ENCODE measurements at places on chromosomes 6 and 20.

GRCh38 chr6:154805288-154805911, 72.2 kb downstream of the SCAF8 start:
- H3K36me3 ChIP-seq, result peaks cover 18% of the 10 kb centered on the region
- DNase-seq, result no peak
- no peak overlapping the region for H3K27ac ChIP-seq
- no peak overlapping the region for H3K4me3 ChIP-seq
- H3K4me1 ChIP-seq, result peaks cover 12% of the 10 kb centered on the region

DNA sequence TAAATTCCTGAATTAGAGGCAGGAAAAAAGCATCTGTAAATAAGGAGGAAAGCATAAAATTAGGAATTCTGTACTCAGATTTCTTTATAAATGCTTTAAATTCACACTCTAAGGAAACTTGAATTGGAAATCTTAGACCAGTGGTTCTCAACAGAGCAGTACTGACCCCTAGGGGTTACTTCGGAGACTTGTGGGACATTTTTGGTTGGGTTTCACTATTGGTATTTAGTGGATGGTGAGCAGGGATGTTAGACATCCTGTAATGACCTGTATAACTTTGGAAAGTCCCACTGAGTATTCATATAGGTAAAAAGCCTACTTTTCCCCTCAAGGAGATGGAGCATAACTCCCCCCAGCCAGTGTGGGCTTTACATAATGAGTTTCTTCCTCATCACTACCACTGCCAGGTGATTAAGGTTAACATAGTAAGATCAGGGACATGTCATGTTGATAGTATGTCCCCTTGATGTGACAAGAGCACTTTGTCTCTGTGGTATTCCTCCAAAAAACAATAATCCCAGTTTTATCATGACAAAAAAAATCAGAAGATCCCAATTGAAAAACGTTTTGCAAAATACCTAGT, 31.0 kb downstream of the GLO1 start:
- H3K4me1 ChIP-seq, result no peaks in the 10 kb centered on the region
- DNase-seq, result no peak
- no peak overlapping the region for H3K4me3 ChIP-seq
- H3K27me3 ChIP-seq, result no peaks in the 10 kb centered on the region
- H3K27ac ChIP-seq, result no peak overlapping the region

- DNase-seq, result no peak
- H3K4me3 ChIP-seq, result no peak overlapping the region
- H3K27me3 ChIP-seq, result no peaks in the 10 kb centered on the region
- no peaks in the 10 kb centered on the region for H3K36me3 ChIP-seq
- no peak overlapping the region for H3K27ac ChIP-seq
Observed at GRCh38 chr6:150408842-150409241, 40.0 kb downstream of the IYD start.

- H3K36me3 ChIP-seq, result no peaks in the 10 kb centered on the region
- peak overlapping the region; percentile 92 for H3K27ac ChIP-seq
- H3K27me3 ChIP-seq, result no peaks in the 10 kb centered on the region
- no peak for DNase-seq
- H3K4me3 ChIP-seq, result peak overlapping the region; percentile 87
- peaks cover 30% of the 10 kb centered on the region for H3K4me1 ChIP-seq
Observed at GRCh38 chr6:34696189-34696738, 303 bp downstream of the ILRUN start.

GRCh38 chr6:39493174-39493573, 170.7 kb upstream of the KCNK16 start:
- H3K4me3 ChIP-seq, result no peak overlapping the region
- no peaks in the 10 kb centered on the region for H3K27me3 ChIP-seq
- no peak overlapping the region for H3K27ac ChIP-seq
- no peak for DNase-seq
- H3K4me1 ChIP-seq, result peaks cover 22% of the 10 kb centered on the region

- H3K27ac ChIP-seq, result no peak overlapping the region
- H3K4me3 ChIP-seq, result no peak overlapping the region
- DNase-seq, result no peak
Observed at GRCh38 chr20:32007787-32008616, 2.2 kb upstream of the CCM2L start.

DNA sequence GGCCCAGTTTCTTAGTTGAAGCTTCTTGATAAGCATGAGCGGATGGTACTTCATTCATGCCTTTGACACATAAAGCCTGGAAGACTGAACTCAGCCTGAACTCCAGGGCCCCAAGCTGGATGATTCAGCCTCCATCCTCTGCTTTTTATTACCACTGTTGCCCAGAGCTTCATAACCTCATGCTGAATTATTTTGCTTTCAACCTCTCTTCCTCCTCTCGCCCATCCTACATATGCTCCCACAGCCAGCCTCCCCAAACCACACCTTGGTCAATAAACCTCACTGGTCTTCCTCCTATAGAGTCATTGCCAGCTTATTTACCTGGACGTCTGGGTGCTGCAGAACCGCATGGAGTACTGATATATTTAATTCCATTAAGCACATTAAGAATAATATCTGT, 59.4 kb downstream of the SLC35B3 start:
- no peaks in the 10 kb centered on the region for H3K4me1 ChIP-seq
- no peak for DNase-seq
- H3K27ac ChIP-seq, result no peak overlapping the region
- no peaks in the 10 kb centered on the region for H3K36me3 ChIP-seq
- H3K27me3 ChIP-seq, result no peaks in the 10 kb centered on the region

DNA sequence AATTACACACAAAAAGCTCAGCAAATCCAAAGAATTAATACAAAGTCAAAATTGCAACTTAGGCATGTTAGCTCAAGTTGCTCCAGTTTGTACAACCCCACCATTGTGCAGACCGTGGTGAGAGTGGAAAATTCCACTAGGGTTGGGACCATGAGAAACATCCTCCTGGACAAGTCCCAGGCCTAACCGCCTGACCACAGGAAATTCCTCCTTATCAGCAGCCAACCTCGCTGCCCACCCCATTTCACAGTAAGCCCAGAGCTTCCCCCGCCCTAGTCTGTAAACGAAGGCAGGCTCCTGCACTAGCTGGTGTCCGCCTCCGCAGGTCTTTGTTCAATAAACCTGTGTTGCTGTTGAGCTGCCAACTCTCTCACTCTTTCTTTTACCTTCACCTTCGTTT, 1023.3 kb downstream of the EYS start:
- DNase-seq, result no peak
- no peaks in the 10 kb centered on the region for H3K36me3 ChIP-seq
- no peak overlapping the region for H3K27ac ChIP-seq
- no peaks in the 10 kb centered on the region for H3K4me1 ChIP-seq
- no peaks in the 10 kb centered on the region for H3K27me3 ChIP-seq
- H3K4me3 ChIP-seq, result no peak overlapping the region

DNA sequence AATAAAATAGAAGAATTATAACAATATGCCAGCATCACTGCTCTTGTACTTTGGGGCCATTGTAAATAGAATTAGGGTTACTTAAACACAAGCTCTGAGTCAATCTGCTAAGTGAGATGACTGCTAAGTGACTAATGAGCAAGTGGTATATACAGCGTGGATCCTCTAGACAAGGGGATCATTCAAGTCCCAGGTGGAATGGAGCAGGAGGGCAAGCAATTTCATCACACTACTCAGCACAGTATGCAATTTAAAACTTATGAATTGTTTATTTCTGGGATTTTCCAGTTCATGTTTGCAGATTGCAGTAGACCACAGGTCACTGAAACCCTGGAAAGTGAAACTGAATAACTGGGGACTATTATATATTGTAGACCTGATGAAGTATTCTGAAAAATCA, 235.3 kb downstream of the BTBD3 start:
- no peaks in the 10 kb centered on the region for H3K27me3 ChIP-seq
- no peaks in the 10 kb centered on the region for H3K4me1 ChIP-seq
- no peaks in the 10 kb centered on the region for H3K36me3 ChIP-seq
- no peak overlapping the region for H3K27ac ChIP-seq

- no peaks in the 10 kb centered on the region for H3K36me3 ChIP-seq
- no peaks in the 10 kb centered on the region for H3K27me3 ChIP-seq
- H3K4me1 ChIP-seq, result no peaks in the 10 kb centered on the region
- H3K4me3 ChIP-seq, result no peak overlapping the region
Observed at GRCh38 chr6:49233483-49233882, 229.6 kb downstream of the MMUT start.

- no peaks in the 10 kb centered on the region for H3K4me1 ChIP-seq
- no peak overlapping the region for H3K4me3 ChIP-seq
- no peaks in the 10 kb centered on the region for H3K36me3 ChIP-seq
- H3K27ac ChIP-seq, result no peak overlapping the region
- no peak for DNase-seq
Observed at GRCh38 chr6:54427396-54427937, 119.2 kb downstream of the TINAG start.

DNA sequence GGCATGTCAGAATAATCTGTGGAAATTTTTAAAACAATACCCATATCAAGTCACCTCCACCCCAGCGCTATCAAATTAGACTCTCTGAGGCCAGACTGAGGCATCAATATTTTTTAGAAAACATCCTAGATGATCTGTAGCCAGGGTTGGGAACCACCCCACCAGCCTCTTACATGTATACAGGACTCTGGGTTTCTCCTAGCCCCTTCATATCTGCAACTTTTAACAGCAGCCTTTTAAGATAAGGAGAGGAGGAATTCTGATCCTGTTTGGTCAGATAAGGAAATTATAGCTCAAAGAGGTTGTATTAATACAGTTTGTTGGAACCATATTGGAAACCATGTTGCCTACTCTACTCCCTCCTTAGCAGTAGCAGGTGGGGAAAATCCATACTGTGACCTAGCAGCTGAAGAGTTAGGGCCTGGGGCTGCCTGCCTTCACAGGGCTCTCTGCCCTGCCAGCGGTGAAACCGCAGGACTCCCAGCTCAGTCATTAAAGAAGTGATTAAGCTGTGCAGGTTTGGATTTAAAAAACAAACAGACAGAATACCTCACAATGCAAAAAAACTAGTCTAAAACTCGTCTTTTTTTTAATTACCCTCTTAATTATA, 30.0 kb downstream of the BRPF3 start:
- peaks cover 53% of the 10 kb centered on the region for H3K36me3 ChIP-seq
- H3K4me3 ChIP-seq, result no peak overlapping the region
- H3K27ac ChIP-seq, result no peak overlapping the region
- DNase-seq, result no peak

DNA sequence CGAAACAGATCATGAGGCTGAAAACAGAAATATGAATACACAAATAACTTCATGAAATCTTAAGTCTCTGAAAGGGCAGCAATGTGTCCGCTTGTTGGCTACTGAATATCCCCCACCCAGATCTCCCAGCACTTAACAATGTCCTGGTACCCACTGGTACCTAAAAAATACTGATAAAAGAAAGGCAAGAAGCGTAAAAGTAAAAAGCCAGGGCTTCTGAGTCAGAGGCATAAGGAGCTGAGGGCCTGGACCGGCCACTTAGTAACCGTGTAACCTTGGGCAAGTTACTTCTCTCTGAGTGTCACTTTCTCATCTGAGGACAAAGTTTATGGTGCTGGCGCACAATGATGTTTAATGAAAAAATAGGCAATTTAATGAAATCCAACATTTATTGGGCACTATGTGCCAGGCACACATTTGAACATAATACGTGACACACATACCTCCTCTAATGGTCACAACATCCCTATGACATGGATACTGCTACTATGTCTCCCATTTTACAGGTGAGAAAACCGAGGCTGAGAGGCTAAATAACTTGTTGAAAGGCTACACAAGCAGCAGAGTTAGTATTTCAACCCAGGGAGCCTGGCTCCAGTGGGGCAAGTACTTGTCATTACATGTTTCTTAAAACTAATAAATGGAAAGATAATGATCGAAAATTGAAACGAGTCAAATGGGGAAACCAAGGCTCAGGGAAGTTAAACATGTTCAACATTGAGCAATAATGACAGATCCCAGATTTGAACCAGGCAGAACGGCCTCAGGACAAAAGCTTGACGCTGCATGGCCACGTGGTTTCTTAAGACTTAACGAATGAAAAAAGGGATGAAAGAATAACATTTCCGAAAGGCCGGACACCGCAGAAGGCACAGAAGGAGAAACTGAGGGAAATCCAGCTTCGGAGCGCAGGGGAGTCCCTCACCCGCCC, 828 bp downstream of the TP53RK start:
- H3K27me3 ChIP-seq, result no peaks in the 10 kb centered on the region
- peaks cover 5% of the 10 kb centered on the region for H3K36me3 ChIP-seq
- DNase-seq, result no peak
- peak overlapping the region; percentile 95 for H3K4me3 ChIP-seq
- H3K27ac ChIP-seq, result peak overlapping the region; percentile 85
- peaks cover 32% of the 10 kb centered on the region for H3K4me1 ChIP-seq

GRCh38 chr6:105985098-105985815, 100.9 kb upstream of the PRDM1 start:
- no peaks in the 10 kb centered on the region for H3K27me3 ChIP-seq
- H3K36me3 ChIP-seq, result no peaks in the 10 kb centered on the region
- H3K4me1 ChIP-seq, result peaks cover 3% of the 10 kb centered on the region
- no peak for DNase-seq

DNA sequence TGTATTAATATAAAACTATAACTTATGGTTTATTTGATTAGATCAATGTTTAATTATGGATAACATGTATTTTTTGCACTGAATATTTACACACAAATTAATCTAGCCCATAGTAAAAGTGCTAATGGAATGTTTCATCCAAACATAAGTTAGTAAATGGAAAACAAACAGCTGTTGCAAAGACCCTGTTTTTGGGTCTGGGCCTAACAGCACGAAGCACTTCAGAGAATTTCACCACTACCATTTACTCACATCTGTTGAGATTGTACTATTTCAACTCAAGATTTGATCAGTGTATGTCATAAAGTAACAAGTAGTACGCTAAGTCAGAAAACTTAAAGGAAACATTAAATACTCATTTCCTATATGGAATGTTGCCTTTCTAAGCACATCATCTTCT, 359.6 kb downstream of the LAMA2 start:
- DNase-seq, result no peak
- no peaks in the 10 kb centered on the region for H3K27me3 ChIP-seq
- H3K27ac ChIP-seq, result no peak overlapping the region
- H3K36me3 ChIP-seq, result no peaks in the 10 kb centered on the region

DNA sequence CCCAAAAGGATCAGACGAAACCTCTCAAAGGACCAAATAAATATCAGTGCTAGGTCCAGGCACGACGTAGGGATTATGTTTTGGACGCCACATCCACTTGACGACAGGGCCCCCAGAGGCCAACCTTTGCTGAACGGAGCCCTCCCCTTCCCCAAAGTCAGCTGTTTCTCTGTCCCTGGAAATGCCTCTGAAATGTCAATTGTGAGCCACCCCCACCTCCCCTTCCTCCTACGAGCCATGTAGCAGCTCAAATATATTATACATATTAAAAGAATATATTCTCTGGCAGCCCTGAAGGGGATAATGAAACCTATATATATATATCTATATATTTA, 39.6 kb upstream of the BLCAP start:
- no peaks in the 10 kb centered on the region for H3K4me1 ChIP-seq
- H3K4me3 ChIP-seq, result no peak overlapping the region
- H3K27me3 ChIP-seq, result no peaks in the 10 kb centered on the region
- no peak overlapping the region for H3K27ac ChIP-seq

GRCh38 chr20:62768551-62769287, 27.6 kb upstream of the MRGBP start:
- no peaks in the 10 kb centered on the region for H3K27me3 ChIP-seq
- DNase-seq, result no peak
- peaks cover 8% of the 10 kb centered on the region for H3K4me1 ChIP-seq
- H3K36me3 ChIP-seq, result no peaks in the 10 kb centered on the region

GRCh38 chr6:107607116-107607515, 117.2 kb downstream of the SOBP start:
- H3K27me3 ChIP-seq, result no peaks in the 10 kb centered on the region
- DNase-seq, result no peak
- H3K36me3 ChIP-seq, result no peaks in the 10 kb centered on the region
- peaks cover 29% of the 10 kb centered on the region for H3K4me1 ChIP-seq
- no peak overlapping the region for H3K27ac ChIP-seq

GRCh38 chr6:112413780-112414179, 66.7 kb downstream of the RFPL4B start:
- no peak overlapping the region for H3K4me3 ChIP-seq
- no peaks in the 10 kb centered on the region for H3K27me3 ChIP-seq
- no peaks in the 10 kb centered on the region for H3K36me3 ChIP-seq
- DNase-seq, result no peak

Measured in thoracic aorta (tissue), 2 donors.